GM20000 (cell line): ENCODE measurements at places on chromosomes 4 and X.

- no peak for DNase-seq
These were observed 19.7 kb upstream of the RNF212 start for GRCh38 chr4:1133033-1133432.

DNA sequence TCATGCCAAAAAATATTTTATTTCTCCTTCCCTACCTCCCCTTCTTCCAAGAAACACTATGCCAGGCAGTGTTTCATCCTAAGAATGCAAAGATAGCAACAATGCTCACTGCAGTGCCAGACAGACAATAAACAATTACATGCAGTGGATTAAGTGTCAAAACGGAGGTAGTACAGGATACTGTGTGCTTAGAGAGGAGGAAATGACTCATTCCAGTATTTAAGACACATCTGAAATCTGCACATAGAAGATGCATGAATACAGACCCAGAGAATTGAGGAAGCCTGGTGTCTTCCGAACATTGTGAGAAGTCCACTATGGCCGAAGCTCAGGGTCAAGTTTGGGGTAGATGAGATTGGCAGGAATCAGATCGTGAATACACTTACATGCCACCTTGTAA is 326.4 kb downstream of the PPP3CA start:
- peak; percentile 27 for DNase-seq

- DNase-seq, result no peak
These were observed 28.2 kb upstream of the CENPU start for GRCh38 chr4:184762100-184762499.

DNA sequence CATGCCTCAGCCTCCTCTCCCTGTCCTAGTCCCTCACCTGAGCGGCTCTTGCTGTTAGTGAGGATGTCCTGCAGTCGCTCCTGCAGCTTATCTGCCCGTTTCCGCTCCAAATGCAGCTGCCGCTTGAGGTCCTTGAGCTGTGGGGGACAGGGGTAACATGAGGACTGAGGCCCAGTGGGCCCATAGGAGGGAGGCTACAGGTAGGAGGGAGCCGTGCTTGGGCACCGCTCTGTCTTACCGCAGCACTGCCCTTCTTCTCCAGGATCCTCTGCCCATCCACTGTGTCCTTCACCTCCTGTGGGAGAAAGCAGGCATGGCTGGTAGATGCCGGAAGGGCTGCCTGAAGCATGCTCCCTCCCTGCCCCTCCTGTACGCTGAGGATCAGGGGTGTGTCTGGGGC is 9.5 kb upstream of the KCND1 start:
- no peak for DNase-seq

- DNase-seq, result no peak
These were observed 1162.1 kb downstream of the RAPGEF2 start for GRCh38 chr4:160265014-160265413.

GRCh38 chrX:427812-428725 is 41.4 kb upstream of the PPP2R3B start:
- DNase-seq, result no peak

GRCh38 chr4:78863254-78863869 is 75.9 kb downstream of the PAQR3 start:
- DNase-seq, result no peak

DNA sequence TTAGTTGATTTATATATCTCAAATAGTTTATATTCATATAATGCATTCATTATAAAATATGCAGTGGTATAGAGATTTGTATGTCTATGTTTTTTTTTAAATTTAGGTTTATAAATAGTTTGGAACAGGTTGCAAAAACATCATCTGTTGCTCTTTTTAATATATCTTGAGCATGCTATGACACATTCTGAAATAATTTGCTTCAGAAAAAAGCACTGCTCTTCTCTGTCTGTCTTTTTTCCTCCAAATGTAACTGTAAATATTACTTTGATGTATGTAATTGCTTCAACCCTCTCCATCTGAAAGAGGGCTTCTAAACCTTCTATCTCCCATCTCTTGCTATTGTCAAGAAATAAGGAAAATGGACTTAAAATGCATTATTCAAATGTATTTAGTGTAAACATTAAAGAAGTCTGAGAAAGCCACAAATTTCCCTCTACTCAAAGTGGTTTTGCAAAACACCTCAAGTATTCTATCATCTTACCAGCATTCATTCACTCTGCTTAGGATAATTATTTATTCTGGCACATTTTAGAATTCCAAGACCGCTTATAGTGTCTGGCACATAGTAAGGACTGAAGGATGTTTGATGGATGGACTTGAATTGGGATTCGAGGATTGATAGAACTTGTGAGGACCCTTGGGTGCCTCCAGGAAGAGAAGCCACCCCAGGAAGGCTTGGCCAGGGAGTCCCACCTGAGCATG is 87.8 kb downstream of the CLNK start:
- DNase-seq, result no peak

DNA sequence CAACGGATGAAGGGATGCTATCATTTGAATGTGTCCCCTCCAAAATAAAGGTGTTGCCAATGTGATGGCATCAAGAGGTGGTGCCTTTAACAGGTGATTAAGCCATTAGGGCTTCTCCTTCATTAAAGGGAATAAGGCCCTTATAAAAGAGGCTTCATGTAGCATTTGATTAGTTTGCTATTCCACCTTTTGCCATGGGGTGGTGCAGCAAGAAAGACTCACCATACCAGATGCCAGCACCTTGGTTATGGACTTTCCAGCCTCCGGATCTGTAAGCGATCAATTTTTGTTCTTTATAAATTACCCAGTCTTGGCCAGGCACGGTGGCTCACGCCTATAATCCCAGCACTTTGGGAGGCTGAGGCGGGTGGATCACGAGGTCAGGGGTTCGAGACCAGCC is 7.9 kb upstream of the SLC25A43 start:
- DNase-seq, result no peak

- DNase-seq, result no peak
These were observed 123.3 kb downstream of the EPHA5 start for GRCh38 chr4:65546882-65547416.

DNA sequence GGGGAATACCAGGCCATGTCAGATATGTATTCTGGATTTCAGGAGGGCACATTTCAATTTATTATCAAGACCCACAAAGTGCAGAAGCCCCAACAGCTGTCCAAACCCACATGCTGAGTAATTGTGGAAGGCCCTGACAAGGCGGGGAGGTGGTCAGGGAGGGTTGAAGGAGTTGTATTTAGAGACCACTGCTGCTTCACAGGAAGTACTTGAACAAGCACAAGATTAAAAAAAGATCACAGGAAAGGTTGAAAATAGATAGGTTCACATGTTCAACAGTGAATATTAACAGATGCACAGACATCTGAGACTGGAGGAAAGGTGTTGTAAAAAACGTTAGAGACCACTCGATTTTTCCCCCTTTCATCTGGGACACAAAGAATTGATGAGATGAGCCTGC is 17.9 kb downstream of the ATP8A1 start:
- DNase-seq, result peak; percentile 60
